Suppressor macrophage (primary cell): ENCODE measurements at places on chromosomes 4 and X.

DNA sequence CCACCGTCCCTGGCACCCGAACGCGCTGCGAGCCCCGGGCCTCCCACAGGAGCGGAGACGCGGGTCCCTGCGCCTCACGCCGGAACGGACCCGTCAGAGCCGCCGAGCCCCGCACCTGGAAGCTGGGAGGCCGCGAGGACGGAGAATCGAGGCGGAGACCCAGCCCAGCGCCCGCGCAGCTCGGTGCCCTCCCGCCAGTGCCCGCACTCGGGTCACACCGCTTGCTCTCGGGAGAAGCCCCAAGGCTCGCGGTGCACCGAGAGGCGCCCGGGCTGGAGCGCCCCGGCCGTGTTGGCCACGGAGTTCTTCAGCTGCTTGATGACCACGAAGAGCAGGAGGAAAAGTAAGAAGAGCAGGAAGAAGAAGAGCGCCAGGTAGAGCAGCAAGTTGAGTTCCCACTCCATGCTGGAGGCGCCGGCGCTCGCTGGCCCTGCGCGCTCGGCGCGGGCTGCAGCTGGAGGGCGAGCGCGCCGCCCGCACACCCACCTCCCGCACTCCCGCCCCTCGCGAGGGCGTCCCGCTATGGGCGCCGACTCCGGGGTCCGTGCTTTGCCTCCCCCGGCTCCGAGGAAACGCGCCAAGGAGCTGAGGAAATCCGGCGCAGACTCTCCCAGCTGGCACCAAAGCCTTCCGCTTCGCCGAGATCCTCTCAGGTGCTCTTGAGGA is at the start of gene SMIM43:
SMIM43 (minus strand) TSS at position 463 of the 666 bp plus-strand sequence; CDS start at position 404, 59 bp downstream.
- no peak for DNase-seq

DNA sequence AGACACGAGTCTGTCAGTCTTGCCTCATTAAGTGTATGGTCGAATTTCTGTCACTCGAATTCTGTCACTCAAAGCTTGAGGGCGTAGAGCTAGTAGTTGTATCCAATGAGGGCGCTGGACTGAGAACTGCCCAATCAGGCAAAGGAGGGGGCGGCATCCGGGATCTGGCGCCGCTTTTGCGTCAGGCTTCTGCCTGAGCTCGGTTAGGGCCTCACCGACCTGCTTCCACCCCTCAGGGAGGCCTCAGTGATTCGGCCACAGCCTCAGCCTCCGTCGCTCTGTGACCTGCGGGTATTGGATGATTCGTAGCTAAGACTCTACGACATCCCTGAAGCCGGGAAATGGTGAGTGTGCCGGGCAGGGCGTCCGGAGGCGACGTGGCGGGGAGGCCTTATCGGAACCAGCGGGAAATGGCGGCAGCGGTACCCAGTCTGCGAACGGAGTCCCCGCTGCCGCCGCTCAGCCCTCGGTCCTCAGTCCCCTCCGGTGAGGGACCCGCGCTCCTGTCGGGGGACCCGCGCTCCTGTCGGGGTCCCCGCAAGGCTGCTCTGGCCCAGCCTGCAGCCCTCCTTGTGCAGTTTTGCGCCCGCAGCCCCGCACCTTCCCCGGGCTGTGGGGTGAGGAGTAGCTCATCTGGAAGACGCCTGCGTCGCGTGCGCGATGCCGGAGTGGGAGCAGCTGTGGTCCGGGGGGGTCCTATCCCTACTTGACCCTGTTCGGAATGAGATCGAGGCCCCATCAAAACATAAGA is 88.3 kb downstream of the ZNF718 start:
- no peak for DNase-seq

- no peak for DNase-seq
These were observed 66.4 kb upstream of the OR13H1 start for GRCh38 chrX:131477498-131477897.

- DNase-seq, result no peak
These were observed 66.5 kb downstream of the CHRNA9 start for GRCh38 chr4:40401631-40402030.

DNA sequence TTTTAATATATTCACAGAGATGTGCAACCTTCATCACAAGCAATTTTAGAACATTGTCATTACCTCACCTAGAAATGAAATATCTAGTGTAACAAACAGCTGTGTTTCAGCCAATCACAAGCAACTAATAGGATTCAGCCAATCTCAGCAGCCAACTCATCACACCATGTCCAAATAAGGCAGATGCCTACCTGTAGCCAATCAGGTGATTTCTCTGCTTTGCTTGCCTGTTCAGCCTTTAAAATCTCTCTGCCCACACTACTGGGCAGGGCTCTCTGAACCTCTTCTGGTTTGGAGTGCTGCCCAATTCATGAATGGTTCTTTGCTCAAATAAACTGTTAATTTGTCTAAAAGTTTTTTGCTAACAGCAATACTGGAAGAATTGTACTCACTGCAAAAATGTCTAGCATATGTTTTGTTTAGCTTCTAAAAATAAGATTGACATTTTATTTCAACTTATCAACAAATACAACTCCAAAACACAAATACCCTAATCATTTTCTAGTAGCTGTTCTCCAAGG is 52.4 kb upstream of the IGFBP7 start:
- no peak for DNase-seq

DNA sequence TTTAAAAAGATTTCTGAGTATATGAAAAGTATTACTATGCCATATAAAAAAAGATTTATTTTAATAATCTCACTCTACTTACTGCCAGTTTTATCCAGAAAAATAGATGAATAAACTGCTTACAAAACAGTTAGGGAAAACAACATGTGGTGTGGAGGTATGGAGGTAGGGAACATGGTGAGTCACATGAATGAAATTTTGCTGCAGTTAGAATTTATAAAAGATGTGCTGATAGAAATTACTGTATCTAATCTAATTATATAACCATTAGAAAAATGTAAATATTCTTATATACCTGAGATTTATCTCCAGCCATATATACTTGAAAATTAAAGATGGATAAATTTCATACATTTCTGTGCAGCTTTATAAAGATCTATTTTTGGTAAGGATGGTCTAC is 184.0 kb upstream of the ANK2 start:
- DNase-seq, result no peak

DNA sequence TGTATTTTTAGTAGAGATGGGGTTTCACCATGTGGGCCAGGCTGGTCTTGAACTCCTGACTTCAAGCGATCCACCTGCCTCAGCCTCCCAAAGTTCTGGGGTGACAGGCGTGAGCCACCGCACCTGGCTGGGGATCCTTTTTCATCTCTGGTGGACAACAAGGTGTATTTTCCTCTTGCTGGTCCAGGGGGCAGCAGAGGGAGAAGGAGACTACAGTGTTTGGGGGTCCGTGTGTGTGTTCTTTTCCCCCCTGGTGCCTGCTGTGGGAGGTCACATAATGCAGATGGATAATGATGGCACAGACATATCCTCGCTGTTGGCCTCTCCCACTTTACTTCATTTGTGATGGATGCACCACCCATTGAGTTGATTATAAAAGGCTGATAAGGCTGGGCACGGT is 39.0 kb upstream of the CD99 start:
- no peak for DNase-seq

- DNase-seq, result no peak
These were observed 13.3 kb upstream of the DYNLT3 start for GRCh38 chrX:37860721-37861120.

DNA sequence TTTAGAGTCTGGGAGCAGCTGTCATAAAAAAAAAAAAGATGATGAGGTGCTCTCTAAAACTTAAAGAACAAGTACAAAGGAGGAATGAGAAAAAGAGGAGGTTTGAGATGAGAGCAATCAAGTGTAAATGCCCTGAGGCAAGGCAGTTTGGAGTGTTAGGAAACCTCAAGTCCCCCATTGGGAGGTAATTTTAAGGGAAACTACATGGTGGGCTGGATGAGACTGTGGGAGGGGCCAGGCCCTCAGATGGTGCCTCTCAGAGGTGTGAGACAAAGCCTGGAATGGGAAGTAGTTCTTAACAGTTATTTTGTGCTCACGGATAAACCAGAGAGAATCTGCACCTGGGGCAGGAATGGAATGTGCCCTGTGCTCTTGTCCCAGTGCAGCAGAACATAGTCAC is 1.9 kb upstream of the MAGEB3 start:
- no peak for DNase-seq

GRCh38 chr4:153485359-153485758 is 19.2 kb downstream of the TMEM131L start:
- DNase-seq, result no peak

DNA sequence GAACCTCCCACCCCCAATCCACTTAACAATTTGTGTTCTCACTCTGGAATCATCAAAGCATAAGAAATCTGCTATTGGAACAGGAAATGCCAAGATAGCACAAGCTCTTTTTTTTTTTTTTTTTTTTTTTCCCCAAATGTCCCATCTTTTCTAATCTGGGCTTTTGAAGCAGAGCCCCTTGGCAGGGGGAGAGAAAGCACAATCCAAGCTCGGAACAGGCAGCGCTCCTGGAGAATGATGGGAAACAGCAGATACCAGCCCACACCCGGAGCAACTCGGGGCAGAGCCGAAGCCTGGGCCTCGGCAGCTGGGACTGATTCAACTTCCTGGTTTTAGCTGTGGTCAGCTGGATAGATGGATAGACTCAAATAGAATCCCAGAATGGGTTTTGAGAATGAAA is 235.1 kb downstream of the QDPR start:
- DNase-seq, result no peak

DNA sequence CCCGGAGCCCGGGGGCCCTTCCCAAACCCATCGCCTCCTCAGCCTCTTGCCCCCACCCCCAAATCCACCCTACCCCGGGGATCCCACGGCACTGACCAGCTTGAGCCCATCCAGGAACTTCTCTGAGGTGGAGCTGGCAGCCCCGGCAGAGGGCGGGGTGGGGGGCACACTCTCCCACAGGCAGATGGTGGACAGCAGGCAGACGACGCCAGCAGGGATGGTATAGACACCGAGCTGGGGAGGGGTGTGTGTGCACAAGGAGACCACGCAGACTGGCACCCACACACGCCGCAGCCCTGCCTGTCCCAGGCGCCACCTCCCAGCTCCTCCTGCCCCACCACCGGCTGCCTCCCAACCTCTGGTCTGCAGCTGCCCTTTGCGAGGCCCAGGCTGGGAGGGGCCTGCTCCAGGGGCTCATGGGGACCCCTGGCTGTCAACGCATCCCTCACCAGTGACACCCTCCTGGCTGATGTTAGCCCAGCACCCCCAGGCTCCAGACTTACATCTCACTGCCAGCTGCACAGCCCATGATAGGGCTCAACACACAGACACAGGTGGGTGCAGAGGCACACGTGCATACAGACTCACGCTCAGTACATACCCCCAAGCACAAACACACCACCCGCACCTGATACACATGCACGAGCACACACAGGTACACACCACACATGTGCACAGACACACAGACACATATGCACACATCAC is 4.2 kb downstream of the SLC49A3 start:
- no peak for DNase-seq

DNA sequence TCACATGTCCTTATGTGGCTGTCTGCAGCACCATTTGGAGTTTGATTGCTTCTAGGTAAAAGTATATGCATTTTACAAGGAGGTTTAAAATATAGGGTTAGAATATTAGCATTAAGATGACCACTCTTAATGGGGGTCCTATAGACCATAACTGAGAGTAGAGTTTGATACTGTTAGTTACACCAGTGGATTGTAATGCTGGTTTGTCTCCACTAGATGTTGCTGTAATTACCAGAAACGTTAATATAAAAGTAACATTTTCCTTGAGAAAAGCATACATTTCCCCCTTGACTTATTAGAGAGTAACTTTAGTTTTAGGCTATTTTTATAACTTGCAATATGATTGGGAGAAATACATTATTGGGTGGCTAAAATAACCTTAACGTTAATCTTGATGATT is 93.0 kb downstream of the ZXDA start:
- DNase-seq, result no peak

GRCh38 chrX:155956649-155957048 is 40.8 kb upstream of the IL9R start:
- DNase-seq, result no peak

GRCh38 chrX:23185951-23186350 is 148.7 kb upstream of the PTCHD1 start:
- DNase-seq, result no peak

- no peak for DNase-seq
These were observed 161.0 kb upstream of the ANKRD50 start for GRCh38 chr4:124873361-124874171.

- no peak for DNase-seq
These were observed 39.5 kb downstream of the GUCY1A1 start for GRCh38 chr4:155706147-155706546.

DNA sequence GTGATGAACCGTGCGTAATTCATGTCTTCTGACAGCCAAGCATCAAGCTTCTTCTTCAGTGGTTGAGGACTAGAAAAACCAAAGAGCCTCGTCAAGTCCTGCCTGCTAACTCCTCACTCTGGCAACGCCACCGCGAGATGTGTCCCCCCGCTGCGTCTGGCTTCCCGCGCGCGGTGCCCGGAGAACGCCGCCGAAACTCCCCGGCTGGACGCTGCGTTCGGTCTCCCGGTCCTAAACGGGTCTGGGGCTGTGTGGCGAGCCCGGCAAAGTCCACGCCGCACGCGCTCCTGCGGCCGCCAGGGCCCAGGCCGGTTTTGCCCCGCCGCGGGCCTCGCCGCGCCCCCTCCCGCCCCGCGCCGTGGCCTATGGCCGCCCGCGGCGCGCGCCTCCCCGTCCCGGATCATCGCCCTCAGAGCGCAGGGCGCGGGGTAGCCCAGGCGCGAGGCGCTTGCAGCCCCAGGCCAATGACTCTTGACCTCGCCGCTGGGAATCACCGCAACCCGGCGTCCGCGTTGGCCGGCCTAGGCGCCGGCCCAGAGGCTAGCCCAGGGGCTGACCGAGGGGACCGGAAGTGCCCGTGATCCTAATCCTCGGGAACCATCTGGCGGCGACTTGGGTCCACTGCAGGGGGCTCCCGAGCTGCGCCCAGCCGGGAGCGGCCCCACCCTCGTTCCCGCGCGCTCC is at the start of gene AADAT:
AADAT (minus strand) TSS at position 289 of the 684 bp plus-strand sequence; CDS start at position 23, 266 bp downstream.
- DNase-seq, result peak; percentile 60

DNA sequence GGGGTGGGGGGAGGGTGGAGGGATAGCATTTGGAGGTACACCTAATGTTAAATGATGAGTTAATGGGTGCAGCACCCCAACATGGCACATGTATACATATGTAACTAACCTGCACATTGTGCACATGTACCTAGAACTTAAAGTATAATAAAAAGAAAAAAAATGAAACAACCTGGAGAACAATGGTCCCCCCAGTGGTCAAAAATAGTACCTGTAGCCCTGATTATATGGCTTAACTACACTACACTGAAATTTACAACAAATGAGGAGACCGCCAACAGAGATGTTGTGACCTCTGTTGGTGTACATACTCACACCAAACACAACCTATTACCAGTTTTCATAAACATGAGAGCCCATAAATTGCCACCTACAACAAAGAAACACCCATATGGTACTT is 7.3 kb upstream of the MAGEE1 start:
- no peak for DNase-seq

- DNase-seq, result no peak
These were observed 101.8 kb downstream of the RASGEF1B start for GRCh38 chr4:81369886-81370285.

- peak; percentile 73 for DNase-seq
These were observed 3.5 kb downstream of the TMSB4X start for GRCh38 chrX:12978205-12979025.
